ENCODE measurements at places on chromosomes 11 and 22.

DNA sequence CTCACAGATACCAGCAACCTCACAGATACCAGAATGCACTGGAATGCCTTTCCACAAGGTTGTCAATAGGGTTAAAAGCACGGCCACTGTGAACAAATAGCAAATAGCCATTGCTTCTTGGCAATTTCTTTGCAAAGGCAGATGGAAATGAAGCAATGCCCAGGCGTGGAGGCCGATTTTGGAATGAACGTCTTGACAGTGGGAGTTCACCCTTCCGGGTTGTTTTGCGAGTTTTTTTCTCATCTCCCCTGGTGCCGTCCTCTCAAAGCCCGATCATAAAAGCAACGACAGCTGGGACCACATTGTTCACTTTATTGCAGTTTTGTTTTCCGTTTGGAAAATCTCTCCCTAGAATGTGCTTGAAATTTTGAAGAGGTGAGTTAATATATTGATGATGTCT, 38.0 kb upstream of the CD82 start:
- DNase-seq = no peak

- no peak for DNase-seq
Measured at GRCh38 chr22:19109198-19110063, 12.8 kb downstream of the DGCR2 start.

- no peak for DNase-seq
Measured at GRCh38 chr11:70325824-70326223, 55.3 kb downstream of the PPFIA1 start.

GRCh38 chr22:46684706-46685105, 53.3 kb downstream of the CERK start:
- no peak for DNase-seq

GRCh38 chr11:18790883-18791206, 753 bp downstream of the PTPN5 start:
- no peak for DNase-seq

DNA sequence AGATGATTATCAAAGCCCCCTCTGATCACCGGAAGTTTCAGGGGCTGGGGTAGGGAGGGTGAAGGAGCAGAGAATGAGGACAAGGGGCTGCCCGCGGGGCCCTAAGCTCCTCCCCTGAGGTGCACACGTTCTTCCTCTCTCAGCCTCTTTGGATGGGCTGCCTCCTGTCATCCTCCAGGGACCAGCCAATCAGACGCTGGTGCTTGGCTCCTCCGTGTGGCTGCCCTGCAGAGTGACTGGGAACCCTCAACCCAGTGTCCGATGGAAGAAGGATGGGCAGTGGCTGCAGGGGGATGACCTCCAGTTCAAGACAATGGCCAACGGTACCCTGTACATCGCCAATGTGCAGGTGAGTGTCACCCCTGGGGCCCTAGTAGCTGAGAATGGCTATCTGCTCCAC, 7.5 kb downstream of the ROBO3 start:
- no peak for DNase-seq

- DNase-seq = no peak
Measured at GRCh38 chr11:126347751-126348668, 7.5 kb upstream of the ST3GAL4 start.

DNA sequence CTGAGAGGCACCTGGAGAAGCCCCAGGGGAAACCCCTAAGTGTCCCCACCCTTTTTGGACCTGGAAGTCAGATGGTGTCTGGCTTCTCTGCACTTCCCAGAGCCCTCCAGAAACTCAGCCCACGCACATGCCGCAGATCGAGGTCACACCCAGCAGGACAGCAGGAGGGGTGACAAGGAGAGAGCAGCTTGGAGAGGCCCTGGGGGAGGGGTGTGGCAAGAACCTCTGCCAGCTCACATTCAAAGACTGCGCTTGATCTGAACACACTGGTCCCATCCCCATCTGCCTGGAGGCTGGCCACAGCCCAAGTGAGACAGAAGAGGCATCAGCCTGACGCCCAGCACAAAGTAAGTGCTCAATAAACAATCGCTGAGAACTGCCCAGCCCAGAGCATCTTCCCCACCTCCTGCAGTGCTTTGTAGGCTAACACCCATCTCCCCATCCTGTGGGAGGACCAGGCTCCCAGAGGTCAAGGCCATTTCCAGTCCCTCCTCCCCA, 21.4 kb downstream of the TMPRSS6 start:
- no peak for DNase-seq

- DNase-seq = no peak
Measured at GRCh38 chr11:73263640-73264039, 8.5 kb upstream of the P2RY6 start.

GRCh38 chr11:88363004-88363403, 25.5 kb upstream of the CTSC start:
- no peak for DNase-seq

- no peak for DNase-seq
Measured at GRCh38 chr11:71505001-71505400, 22.1 kb upstream of the KRTAP5-7 start.

- DNase-seq = no peak
Measured at GRCh38 chr22:44588348-44588747, 90.3 kb upstream of the RTL6 start.

DNA sequence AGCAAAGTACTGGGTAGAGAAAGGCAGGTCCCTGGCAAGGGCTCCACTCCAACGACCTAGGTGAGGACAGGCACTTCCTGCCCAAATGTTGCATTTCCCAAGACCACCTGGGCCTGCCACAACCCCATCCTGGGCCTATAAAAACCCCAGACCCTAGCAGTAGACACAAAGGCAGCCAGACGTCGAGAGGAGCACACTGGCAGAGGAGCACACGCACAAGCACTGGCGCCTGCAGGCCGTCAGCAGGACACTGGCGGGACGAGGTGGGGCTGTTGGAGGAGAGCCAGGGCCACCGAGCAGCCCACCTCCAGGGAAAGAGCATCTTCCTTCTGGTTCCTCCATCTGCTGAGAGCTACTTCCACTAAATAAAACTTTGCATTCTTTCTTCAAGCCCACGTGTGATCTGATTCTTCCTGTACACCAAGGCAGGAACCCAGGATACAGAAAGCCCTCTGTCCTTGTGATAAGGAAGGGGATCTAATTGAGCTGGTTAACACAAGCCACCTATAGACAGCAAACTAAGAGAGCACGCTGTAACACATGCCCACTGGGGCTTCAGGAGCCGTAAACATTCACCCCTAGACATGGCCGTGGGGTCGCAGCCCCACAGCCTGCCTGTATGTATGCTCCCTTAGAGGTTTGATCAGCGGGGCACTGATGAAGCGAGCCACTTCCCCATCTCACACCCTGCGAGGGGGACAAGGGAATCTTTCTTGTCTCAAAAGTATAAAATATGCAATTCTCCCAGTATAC, 89.7 kb upstream of the MTMR2 start:
- no peak for DNase-seq

GRCh38 chr11:95829580-95830259, 39.4 kb downstream of the CEP57 start:
- DNase-seq = no peak

GRCh38 chr22:42384506-42384905, 47.7 kb downstream of the NFAM1 start:
- no peak for DNase-seq

DNA sequence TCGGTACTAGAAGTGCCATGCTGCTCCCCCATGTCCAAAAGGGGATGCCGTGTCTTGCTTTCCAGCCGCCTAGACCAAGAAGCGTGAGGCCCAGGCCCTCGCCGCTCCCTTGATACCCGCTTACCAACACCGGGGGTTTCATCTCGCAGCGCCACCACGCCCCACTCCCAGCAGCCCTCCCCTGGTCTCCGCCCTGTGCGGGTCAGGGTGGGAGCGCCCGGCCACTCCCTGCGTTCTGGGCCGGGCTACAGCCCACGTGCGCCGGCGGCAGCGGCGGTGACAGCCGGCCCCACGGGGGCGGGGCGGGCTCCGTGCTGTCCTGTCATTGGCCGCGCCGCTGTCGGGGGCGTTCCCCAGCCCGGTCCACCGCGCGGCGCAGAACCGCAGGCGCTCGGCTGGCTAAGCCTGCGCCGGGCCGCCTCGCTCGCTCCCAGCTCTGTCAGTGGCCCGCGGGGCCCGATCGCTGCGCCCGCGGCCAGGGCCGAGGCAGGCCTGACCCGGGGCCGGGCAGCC, at the start of gene MICAL2:
TSS of gene MICAL2 (plus strand) at position 390 of the 513 bp plus-strand sequence. CDS start 51,566 bp downstream, outside the sequence.
- peak; percentile 90 for DNase-seq

DNA sequence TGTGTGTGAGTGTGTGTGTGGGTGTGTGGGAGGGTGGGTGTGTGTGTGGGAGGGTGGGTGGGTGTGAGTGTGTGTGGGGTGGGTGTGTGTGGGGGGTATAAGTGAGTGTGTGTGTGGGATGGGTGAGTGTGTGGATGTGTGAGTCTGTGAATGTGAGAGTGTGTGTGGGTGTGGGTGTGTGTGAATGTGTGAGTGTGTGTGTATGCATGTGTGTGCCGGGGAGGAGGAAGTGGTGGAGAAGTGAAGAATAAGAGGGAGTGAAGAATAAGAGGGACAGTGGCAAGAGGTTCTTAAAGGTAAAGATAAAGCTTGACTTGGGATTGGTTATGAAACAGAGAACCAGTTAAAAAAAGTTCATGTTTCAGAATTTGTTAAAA, 54.0 kb downstream of the PRR5L start:
- no peak for DNase-seq

- DNase-seq = no peak
Measured at GRCh38 chr11:122115524-122116379, at the start of gene BLID. Gene BLID (minus strand): TSS chr11:122116215. CDS start chr11:122115922, 293 bp downstream.

- no peak for DNase-seq
Measured at GRCh38 chr11:5339771-5340322, 3.5 kb downstream of the OR51B5 start.

DNA sequence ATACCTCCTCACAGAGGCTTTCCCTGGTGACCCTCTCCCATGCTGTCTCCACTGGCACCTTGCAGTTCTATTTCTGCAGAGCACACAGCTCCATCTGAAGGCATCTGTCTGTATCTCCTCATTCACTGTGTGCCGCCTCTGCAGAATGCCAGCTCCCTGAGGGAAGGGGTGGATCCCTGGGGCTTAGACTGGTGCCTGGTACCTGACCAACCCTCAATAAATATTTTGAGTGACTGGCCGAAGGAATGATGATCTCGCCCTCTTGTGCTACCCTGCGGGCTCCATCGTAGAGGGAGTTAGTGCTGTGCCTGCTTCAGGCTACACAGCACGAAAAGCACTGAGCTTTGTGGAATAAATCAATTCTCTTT, 1.6 kb downstream of the CBX7 start:
- DNase-seq = no peak

DNA sequence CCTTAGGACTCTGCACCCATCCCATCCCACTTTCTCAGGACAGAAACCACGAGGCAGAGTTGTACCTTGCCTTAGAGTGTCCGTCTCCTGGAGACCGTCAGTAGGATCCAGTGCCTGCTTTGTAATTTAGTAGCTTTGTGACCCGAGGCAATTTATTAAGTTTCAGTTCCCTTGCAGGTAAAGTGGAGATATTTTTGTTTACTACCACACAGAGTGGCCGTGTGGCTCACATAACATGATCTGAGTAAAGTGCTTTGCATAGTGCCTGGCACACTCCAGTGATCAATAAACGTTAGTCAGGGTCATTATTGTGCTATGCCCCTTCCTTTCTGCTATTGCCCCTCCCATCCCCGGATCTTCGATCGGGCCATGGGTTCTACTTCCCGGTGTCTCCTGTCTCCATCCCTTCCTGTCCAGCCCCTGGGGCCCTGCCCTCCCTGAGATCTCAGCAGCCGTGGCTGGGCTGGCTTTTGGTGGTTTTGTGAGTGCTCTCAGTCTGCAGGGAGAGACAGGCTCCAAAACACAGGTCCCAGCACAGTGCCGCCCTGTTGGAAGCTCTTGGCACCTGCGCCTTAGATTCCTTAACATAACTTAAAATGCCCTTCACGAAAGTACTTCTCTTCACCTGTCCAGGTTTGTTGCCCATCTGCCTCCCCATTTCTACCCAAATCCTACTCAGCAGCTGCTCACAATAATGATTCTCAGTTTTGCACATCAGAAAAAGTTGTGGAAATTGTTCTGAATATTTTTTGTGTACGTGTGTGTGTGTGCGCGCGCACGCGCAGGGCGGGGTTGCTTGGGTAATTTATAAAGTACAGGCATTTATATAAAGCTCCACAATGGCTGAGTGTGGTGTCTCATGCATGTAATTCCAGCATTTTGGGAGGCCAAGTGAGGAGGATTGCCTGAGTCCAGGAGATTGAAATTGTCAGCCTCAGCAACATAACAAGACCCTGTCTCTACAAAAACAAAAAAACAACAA, 753.7 kb downstream of the NTM start:
- DNase-seq = no peak

DNA sequence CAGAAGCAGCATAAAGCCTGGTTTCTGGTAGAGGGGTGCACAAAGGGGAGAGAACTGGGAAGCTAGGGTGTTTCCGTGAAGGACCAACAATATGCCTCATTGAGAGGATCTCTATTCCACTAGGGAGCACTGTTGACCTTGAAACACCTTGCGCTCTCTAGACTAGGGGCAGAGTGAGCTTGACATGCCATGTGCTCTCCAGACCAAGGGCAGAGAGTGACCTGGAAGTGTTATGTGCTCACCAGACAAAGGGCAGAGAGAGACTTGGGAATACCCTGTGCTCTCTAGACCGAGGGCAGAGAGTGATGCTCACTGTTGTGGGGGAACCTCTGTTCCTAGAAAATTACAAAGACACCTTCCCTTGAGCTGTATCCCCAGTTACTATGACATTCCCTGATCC, 15.2 kb upstream of the EI24 start:
- DNase-seq = no peak

DNA sequence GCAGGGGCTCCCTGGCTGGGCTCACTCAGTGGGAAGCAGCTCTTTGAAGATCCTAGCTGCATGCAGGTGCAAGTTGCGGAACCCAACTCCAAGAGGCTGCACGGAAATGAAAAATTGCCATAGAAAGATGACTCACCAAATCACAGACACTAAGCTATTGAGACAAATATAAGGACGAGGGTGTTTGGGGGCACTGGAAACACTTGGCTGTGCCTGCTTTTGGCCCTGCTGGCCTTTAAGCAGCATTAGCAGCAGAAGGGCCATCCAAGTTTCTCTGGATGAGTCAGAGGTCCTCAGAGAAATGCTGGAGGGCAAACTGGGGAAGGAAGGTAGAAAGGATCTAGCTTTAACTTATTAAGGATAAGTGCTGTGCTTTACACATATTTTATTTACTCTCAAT, 282.3 kb downstream of the KIRREL3 start:
- no peak for DNase-seq

GRCh38 chr11:13760115-13760514, 91.6 kb downstream of the FAR1 start:
- no peak for DNase-seq

GRCh38 chr11:121625777-121626506, 173.2 kb upstream of the SORL1-AS1 start:
- no peak for DNase-seq

GRCh38 chr11:1163911-1164735, 6.4 kb downstream of the MUC5AC start:
- DNase-seq = no peak

All from stimulated activated naive CD8-positive, alpha-beta T cell treated with anti-CD3 and anti-CD28 coated beads, Interleukin-15, amount 100 ng/mL, for 72 hours (primary cell).